GM13976 (cell line): ENCODE measurements at places on chromosomes 2 and 18.
A peak's percentile ranks its signal among the peaks of the same experiment; 100 is the strongest.

GRCh38 chr2:186590350-186590758, 498 bp downstream of the ITGAV start:
- peak; percentile 10 for DNase-seq

DNA sequence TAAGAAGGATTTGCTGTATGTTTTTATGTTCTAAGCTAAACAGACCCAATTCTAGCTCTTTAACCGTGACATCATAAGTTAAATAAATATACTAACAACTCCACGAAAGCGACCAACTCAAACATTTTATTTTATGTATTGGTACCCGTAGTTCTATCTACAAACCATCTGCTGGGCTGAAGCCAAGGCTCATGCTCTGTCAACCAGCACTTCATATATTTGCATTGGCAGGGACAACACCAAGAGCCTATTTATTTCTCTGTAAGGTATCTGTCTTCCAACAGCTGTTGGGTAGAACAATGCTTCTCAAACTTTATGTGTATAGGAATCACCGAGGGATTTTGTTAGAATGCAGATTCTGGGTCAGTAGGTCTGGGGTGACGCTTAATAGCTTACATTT, 64.5 kb downstream of the PID1 start:
- no peak for DNase-seq

- no peak for DNase-seq
These were observed 42.2 kb upstream of the CCDC68 start for GRCh38 chr18:55001394-55002024.

DNA sequence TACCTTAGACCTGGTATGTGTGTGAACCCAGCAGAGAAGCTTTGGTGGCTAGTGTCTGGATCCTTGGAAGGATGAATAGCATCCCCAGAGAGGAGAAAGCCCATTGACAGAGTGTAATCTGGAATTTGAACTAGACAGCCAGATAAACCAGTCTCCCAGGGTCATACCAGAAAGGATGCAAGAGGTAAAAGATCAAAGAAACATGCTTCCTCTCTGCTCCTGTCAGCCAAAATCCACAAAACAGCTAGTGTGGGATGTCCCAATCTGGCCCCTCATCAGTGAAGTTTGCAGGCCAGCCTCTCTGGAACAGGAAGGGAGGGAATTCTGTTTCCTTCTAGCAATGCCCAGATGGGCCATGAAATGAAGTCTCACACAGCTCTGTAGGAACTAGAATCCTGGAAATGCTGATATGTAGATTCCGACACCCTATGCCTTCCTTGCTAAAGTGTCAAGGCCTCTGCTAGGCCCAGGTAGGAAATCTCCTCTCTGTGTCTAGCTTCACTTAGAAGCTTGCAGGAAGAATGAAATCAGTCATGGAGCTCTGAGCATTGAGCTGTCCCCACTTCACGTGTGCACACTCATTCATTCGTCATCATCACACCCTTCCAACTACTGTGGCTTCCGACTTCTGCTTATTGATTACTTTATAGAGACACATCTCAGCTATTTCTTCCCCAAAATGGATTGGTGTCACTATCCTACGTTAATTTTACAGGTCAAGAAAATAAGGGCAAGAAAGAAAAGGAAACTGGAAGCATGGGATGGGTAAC, 38.0 kb downstream of the EVA1A start:
- DNase-seq = no peak

- DNase-seq = no peak
These were observed 386.2 kb upstream of the HNRNPA3 start for GRCh38 chr2:176826356-176826755.

DNA sequence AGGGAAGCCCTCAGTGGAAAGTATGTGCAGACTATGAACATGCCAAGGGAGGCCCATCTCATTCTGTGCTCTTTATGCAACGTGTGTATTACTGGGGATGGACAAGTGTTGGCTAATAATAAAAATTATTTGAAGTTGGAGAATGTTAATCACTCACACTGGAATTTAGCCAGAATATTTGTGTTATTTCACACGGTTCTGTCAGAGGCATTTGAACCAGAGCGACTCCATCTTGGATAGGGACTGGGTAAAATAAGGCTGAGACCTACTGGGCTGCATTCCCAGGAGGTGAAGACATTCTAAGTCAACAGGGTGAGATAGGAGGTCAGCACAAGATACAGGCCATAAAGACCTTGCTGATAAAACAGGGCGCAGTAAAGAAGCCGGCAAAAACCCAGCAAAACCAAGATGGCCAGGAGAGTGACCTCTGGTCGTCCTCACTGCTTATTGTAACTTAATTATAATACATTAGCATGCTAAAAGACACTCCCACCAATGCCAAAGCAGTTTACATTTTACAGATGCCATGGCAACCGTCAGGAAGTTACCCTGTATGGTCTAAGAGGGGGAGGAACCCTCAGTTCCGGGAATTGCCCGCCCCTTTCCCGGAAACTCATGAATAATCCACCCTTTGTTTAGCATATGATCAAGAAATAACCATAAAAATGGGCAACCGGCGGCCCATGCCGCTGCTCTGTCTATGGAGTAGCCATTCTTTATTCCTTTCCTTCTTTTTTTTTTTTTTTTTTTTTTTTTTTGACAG, 2.6 kb upstream of the FZD5 start:
- DNase-seq = no peak

DNA sequence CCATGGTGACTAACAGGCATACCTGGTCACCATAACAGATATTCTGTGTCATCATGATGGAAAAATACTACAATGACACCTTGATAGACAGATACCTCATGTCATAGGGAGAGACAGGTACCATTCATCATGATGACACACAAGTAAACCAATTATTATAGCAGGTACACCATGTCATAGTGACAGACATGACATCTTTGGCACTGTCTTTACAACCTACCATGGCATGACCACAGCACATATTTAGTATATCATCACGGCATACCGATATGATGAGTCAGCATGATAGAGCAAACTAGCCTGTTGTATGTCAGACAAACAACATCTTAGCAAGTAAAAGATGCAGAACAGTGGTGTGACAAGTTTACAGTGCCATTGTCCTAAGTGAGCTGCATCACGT, 101.3 kb upstream of the KLHL29 start:
- no peak for DNase-seq

DNA sequence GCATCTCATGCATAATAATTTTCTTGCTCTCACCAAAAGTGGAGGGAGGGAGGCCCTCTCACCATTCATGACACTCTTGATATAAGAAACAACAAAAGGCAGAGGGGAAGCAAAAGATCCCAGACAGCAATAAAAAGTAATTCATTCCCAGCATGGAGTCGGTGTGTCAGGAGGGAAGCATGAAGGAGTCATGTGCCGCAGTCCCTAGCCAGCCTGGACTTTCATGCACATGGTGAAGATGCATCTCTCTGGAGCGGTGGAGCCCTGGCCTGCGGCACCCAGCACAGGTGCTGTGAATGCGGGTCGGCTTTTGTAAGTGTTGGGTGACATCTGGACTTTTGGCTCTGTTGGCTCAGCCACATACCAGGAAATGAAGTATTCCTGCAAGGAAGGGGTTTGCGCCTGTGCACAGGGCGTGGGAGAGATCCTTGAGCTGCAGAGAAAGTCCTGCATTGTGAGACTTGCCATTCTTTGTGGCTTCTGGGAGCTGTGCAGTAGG, 119.4 kb downstream of the COPS8 start:
- DNase-seq = no peak

- no peak for DNase-seq
These were observed 142.0 kb upstream of the APCDD1 start for GRCh38 chr18:10312326-10313015.

DNA sequence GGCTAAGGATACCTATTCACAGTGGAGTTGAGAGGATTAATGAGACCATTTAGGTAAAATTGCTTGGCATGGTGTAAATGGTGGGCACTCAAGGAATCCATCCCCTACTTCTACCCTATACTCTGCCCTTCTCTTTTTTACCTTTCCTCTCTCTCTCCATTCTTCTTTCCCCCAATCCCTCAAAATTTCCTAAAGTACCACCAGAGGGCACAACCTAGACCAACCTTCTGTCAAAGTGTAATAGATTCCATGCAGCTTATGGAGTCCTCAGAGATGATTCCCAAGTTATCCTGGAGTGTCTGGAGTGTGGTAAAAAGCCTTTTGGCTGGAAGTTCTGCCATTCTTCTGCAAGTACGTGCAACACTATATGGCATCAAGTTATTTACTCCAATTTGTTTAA, 33.0 kb upstream of the CCDC195 start:
- no peak for DNase-seq

- no peak for DNase-seq
These were observed 56.3 kb upstream of the LAPTM4A start for GRCh38 chr2:20107776-20108175.

DNA sequence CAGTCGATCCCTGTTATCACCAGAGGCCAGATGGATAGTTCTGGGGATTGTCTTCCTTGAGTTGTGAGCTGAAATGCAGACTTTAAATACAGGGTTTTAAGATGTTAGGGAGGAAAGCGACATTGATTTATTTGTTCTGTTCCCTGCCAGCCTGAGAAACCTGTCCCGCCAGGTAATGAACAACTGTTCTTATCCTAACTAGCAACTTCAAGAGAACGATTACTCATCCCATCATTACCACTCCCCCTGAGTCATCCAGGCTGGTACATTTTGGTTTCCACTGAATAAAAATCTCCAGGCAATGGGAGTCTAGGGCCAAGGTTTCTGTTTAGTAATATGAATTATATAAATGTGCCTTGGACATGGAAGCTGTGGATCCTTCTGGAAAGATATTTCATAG, 131.2 kb downstream of the LYPD6B start:
- DNase-seq = no peak

GRCh38 chr2:190679813-190680591, 31.1 kb downstream of the NAB1 start:
- no peak for DNase-seq

GRCh38 chr2:203705178-203705577, 1.3 kb upstream of the CD28 start:
- no peak for DNase-seq

DNA sequence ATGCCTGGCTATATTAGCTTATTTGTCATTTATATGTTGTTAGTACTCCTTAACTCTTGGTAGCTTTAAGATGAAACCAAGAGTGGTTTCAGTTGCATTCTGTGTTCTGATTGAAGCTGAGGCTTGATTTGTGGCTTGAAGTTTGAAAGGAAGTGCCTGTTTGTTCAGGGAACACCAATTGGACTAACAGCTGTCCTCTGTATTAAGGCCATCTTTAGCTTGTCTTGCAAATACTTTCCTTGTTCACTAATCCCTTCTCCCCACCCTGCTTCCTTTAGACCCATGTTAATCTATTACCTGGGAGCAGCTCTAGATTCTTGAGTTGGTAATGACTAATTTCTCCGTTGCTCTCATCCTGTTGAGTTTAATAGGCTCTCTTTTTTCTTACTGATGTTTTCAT, 13.4 kb downstream of the ITGA6 start:
- no peak for DNase-seq

- DNase-seq = no peak
These were observed 43.6 kb downstream of the KCNG3 start for GRCh38 chr2:42450136-42450535.

DNA sequence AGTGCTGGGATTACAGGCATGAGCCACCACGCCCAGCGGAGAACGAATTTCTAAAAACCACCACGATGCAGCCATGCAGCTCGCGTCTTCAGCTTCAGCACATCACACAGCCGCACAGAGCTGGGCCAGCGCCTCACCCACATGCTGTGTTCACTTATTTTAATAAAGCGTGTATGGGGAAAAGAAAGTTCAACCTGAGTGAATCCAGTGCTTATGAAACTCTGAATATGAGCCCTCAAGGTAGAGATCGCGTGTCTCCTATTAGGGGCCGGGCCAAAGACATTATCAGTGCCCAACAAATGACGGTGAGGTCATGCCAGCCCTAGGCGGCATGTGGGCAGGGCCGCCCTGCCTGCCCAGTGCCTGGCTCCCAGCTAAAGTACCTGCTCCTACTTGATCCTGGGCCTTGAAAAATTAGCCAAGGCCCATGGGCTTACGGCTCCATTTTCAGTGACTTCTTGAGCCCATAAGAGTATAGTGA, 44.3 kb downstream of the SPRED2 start:
- peak; percentile 54 for DNase-seq

DNA sequence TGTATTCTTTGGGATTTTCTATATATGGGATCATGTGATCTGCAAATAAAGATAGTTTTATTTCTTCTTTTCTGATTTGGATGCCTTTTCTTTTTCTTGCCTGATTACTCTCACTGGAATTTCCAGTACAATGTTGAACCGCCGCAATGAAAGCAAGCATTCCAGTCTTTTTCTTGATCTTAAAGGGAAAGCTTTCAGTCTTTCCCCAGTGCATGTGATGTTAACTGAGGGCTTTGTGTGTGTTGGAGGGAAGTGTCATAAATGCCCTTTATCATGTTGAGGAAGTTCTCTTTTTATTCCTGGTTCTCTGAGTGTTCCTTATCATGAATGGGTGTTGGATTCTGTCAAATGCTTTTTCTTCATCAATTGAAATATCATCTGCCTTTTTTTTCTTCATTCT, 16.9 kb upstream of the CYBRD1 start:
- no peak for DNase-seq

DNA sequence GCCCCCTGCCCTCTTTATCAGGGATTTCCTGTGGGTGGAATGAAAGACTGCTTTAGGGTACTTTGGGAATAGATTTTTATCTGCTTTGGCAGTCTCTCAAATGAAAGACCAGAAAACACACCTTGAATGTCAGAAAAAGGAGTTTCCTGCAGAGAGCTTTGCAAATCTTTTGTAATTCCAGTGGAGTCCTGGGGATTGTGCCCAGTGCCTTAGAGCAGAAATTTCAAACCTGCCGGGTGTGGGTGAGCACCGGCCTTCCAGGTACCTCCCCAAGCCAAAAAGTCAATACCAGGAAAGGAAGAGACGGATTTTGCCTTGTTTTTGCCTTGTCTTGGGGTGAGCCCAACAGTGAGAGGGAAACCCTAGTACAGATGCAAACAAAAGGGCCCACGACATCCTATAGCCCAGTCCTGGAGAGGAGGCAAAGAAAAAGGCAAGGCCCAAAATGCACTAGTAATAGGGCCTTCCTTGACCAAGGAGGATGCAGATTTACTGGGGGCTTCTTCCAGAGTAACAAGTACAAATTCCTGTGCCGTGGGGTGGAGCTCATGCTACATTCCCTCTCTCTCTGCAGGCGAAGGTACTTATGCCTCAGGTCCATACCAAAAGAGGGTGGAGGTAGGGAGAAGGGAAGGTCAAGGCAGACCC, 36.4 kb downstream of the FOXI3 start:
- no peak for DNase-seq

DNA sequence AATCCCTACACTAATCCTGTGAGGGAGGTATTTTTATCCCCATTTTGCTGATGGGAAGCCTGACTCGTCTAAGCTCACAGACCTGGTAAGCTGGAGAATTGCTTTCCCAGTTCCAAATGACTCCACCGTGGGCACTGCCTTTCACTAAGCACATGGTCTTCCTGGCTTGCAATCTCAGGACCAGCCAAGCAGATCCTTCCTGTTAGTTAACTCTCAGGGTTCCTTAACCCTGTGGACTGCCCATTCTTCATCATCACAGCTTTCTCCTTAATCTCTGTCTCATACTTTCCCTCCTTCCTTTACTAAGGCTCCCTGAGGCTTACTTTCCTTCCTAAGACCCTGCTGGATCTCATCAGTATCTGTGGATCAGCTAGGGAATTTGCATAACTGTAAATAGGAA, 122.2 kb upstream of the ZEB2 start:
- DNase-seq = no peak
